SHP77 (cell line): ENCODE measurements at places on chromosomes 5 and 9.

GRCh38 chr9:119951090-119951489 lies 581.9 kb upstream of the BRINP1 start:
- DNase-seq = no peak

- DNase-seq = peak; percentile 91
Observed at GRCh38 chr5:43007911-43008362, 32.2 kb downstream of the ANXA2R start.

GRCh38 chr9:73154722-73155121 lies 3.1 kb downstream of the ANXA1 start:
- DNase-seq = no peak

GRCh38 chr9:70079417-70080037 lies 35.9 kb downstream of the MAMDC2 start:
- peak; percentile 67 for DNase-seq

GRCh38 chr5:11851965-11852716 lies 52.1 kb downstream of the CTNND2 start:
- DNase-seq = no peak

DNA sequence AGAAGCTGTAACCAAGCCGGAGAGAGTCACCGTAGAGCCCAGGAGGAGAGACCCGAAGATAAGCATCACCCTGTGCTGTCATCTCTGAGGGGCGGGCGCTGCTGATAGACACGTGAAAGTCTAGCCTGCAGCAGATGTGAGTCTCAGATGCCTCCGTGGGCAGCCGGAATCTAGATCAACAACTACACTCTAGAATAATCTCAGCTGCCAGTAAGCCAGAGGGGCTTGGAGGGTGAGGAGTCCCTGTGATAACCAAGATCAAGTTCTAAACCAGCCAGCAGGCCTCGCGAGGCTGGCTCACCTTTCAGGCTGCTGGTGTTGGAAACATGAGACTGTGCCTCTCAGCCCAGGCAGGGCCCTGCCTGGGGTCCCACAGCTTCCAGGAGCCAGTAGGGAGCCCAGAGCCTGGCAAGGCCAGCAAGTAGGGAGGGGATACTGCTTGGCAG lies 54.1 kb downstream of the DAPK1 start:
- no peak for DNase-seq

- DNase-seq = no peak
Observed at GRCh38 chr5:96331210-96331609, 101.8 kb downstream of the PCSK1 start.

DNA sequence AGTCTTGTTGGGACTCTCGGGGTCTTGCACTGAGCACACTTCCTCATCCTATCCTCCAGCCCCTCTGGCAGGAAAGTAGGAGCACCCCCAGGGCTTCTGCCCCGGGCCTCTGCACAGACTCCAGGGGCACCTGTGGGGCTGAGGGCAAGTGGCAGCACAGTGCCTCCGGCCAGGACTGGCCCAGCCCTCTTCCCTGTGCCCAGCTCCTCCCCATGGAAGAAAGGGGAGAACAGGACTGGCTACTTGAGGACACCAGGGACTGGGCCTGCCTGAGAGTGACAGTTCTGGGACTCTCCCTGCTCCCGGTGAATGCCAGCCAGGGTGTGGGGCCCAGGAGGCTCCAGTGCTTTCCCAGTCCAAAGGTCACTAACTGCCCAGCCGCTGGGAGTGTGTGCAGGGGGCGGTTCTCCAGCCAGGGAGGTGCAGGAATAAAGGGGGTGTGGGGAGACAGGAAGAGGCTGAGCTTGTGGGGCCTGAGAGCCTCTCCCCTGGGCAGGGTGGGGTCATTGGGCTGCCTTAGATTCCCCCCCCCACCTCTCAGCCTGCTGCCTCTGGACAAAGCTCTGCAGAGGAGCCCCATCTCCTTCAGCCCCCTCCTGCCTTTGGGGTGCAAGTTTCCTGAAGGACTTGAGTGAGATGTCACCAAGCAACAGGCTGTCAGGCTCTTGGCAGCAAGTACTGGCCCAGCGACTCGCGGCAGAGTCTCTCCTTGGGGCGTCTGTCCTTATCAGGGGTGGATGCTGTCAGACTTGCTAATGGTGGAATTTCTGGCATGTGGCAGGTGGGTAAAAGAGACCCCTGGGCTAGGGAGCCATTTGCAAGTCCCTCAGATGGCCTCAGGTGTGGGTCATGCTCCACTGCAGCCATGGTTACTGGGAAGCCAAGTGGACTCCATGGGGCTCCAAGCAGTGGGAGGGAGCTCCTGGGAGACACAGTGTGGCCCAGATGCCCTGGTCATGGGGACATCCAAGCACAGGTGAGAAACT lies 19.1 kb upstream of the JADE2 start:
- DNase-seq = no peak

DNA sequence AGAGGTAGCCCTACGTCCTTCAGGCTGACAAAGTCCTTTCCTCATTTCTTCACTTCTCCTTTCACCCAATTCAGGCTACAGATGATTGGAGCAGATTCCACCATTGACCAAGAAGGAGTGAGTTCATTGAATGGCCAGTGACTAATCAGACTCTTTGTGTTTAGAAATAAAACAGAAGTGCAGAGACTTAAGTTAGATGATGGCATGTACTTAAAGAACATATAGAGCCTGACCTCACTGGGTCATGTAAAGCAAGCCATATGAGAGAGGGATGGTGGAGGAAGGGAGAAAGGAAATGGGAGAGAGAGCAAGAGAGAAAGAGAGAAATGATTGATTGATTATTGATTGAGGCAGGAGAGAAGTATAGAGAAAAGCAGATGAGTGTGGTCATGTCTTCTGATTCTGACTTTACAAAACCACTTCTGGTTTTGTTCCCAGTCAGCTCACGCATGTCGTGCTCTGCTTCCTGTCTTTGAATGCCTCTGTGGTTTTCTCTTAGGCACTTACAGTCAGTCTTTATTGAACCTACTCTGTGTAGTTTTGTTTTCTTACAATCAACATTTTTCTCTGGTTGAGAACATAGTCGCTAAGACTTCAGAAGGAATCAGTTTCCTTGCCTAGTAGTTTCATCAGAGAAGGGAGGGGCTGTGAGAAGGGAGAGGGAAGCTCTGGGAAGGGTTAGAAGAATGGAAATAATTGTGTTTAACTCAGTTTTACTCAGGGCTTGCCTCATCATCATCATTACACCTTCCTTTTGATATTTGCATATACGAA lies 149.2 kb upstream of the KLF9 start:
- DNase-seq = no peak

GRCh38 chr9:86040861-86041155 lies 58.5 kb downstream of the GOLM1 start:
- no peak for DNase-seq

GRCh38 chr9:129111528-129112151 lies 425 bp downstream of the PTPA start:
- no peak for DNase-seq

GRCh38 chr5:79850941-79851340 lies 140.1 kb downstream of the MTX3 start:
- no peak for DNase-seq

DNA sequence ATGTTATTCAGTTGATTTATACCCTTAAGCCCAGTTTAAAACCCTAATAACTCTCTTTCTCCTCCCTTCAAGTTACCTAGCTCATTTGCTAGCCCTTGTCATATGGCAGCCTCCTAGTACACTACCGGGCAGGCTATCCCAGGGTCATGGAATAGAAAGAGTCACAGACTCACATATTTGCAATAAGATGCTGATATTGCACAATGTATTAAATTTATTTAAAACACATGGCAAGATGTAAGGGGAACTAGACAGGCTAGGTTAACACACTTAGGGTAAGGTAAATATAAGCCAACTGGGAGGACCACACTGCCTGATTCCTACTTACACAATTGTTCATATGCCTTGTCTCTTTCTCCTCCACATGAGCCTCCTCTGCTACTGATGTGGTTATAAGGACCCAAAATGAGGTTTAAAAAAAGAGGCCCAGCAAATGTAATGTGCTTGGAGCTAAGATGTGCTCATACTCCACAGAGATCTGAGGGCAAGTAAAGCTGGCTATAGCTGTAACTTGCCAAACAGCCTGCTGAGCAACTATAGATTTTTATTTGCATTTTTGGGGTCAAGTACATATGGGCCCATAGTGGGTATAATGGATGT lies 130.0 kb downstream of the ENC1 start:
- no peak for DNase-seq

DNA sequence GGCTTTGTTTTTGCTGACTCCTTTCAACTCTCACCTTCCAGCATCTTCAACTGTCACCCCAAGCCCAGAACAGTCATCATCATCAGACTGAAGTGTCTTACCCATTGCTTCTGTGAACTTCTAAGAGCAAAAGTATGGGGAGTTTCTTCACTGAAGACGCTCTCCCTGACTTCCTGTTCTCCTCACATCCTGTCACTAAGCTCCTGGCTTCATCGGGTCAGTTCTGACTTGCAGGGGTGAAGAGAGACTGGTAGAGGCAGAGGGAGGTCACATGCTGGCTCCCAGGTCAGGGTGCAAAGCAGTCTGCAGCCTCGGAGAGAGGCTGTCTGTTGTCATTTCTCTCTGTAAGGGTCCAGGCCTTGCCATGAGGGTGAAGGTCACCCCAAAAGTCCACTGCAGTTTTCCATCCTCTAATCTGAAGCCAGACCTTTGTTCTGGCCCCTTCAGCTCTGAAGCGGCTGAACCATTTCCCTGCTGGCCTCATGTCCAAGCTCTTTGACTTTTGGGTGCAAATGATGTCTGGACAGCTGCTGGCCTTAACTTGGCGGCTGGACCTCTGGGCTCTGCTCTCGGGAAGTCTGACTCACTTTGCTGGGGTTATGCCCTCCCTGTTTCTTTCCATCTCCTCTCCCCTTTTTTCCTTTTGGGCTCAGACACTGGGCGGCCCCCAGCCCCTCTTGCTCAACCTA lies 305.0 kb downstream of the RAB3C start:
- DNase-seq = no peak

- no peak for DNase-seq
Observed at GRCh38 chr5:7706256-7706655, 144.7 kb downstream of the CFAP90 start.

- no peak for DNase-seq
Observed at GRCh38 chr5:6734243-6734700, 21.0 kb downstream of the TENT4A start.

DNA sequence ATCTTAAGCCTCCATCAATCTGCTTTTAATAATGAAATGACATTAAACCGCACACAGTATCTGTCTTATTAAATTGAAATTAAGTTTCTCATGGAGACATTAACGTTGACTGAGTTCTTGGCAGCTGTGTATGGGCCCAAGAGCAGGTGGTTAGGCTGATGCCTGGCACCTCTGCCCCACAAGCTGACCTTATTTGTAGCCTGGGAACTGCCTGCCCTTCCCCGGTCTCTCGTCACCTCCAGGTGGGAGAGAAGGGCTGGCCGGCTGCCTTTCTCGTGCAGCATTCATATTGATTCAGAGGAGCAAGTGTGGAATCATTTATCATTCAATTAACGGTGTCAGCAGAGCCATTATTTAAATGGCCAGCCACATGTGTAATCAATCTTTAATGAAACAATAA lies 53.0 kb upstream of the FCN1 start:
- no peak for DNase-seq

- DNase-seq = no peak
Observed at GRCh38 chr9:133942206-133942975, 49.7 kb downstream of the VAV2 start.

GRCh38 chr5:146283344-146283761 lies 55.3 kb upstream of the POU4F3 start:
- no peak for DNase-seq

GRCh38 chr5:1772634-1773033 lies 27.0 kb downstream of the MRPL36 start:
- peak; percentile 18 for DNase-seq

DNA sequence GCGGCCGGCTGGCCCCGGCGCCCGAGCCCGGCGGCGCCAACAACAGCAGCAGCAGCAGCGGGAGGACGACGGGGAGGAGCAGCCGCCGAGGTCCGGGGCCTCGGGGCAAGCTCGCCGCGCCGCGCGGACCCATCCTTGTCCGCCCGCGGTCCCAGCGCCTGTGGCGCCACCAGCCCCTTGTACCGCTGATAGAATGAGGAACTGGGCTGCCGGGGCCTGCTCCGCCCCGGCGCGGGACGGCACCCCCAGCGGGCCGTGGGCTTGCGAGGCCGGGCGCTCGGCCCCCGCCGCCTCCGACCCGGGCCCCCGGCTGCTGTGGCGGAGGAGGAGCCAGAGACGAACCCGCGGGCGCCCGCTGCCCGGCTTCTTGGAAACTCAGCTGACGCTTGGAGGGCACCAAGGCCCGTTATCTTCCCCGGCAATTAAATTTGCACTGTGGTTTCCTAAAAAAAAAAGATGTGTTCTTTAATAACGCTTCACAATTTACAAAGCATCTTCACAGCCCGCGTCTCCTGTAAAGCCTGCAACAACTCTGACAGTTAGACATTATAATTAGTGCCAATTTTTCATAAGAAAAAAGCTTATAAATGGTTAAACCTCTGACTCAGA lies at the start of gene ARSB:
ARSB (minus strand) TSS at position 195 of the 609 bp plus-strand sequence; CDS start at position 133, 62 bp downstream.
- peak; percentile 60 for DNase-seq

- no peak for DNase-seq
Observed at GRCh38 chr9:100167176-100167575, 68.1 kb downstream of the INVS start.

DNA sequence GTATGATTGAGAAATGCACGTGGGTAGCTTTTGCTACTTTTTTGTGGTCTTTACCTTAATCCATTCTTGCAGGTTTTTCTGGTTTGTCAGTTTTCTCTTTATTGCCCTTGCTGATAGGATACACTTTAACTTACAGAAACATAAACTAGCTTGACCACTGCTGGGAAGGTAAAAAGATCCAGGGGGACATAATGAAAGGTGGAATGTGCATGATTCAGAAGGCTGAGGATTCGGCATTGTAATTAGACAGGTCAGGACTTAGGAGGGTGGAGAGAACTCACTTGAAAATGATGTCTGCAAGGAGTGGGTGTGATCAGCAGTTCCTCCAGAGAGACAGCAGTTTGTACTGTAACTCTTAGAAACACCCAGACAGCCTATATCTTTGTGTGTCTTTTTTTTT lies 19.8 kb upstream of the TXNDC8 start:
- DNase-seq = no peak

DNA sequence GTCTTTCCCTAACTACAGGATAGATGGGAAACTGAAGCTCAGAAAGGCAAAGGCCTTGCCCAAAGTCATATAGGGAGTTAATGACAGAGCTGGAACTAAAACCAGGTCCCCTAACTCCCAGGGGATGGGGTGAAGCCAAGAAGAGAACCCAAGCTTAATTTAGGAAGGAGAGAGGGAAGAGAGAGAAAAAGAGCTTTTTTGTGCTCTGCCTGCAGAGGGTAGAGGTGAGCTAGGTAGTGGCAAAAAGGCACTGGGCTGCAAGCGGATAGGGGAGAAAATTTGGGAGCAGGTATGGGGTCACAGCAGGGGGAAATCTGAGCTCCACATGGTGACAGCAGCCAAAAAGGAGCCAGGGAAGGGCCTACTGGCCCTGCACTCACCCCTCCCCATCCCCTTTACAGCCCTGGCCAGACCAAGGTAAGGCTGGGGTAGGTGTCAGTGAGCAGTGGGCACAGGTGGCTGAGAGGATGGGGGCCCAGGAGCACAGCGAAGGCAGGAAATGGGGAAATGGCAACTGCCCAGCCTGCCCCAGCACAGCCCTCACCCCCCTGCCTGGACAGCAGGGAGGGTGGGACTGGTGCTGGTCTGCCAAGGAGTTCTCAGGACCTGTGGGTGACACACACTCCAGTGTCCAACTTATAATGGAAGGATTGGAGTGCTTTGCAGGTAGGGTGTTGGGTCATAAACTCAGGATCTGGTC lies 3.3 kb downstream of the ENHO start:
- DNase-seq = no peak

GRCh38 chr5:96476654-96477053 lies 43.6 kb upstream of the PCSK1 start:
- DNase-seq = no peak

GRCh38 chr9:8804613-8805012 lies 1005.0 kb upstream of the DMAC1 start:
- no peak for DNase-seq

- DNase-seq = no peak
Observed at GRCh38 chr9:33029231-33029786, 4.2 kb downstream of the DNAJA1 start.
